ENCODE measurements at places on chromosomes 4 and X.

DNA sequence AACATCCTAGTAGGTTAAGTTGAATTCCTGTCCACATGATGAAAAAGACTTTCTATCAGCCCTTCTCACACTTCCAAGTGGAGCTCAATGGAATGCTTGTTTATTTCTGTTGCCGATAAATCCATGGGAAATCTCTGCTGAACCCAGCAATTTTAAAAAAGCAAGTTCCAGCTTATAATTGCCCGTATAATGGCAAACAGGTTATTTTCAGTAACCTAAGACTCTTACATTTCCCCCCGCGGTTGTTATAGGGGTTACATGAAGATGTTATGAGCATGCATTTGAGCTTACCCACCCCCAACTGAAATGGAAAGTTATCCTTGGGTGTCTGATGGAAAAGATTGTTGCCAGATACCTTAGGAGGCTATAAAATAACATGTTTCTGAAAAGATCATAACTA is 136.2 kb downstream of the PALLD start:
- DNase-seq, result no peak

DNA sequence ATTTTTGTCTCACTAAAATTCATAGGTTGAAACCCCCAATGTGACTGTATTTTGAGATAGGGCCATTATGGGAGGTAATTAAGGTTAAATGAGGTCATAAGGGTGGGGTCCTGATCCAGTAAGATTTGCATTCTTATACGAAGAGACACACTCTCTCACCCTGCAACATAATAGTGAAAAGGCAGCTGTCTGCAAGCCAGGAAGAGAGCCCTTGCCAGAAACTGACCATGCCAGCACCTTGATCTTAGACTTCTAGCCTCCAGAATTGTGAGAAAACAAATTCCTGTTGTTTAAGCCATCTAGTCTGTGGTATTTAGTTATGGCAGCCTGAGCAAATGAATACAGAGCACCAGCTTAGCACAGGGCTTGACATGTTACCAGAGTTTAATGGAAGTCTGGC is 17.5 kb upstream of the IGSF1 start:
- no peak for DNase-seq

DNA sequence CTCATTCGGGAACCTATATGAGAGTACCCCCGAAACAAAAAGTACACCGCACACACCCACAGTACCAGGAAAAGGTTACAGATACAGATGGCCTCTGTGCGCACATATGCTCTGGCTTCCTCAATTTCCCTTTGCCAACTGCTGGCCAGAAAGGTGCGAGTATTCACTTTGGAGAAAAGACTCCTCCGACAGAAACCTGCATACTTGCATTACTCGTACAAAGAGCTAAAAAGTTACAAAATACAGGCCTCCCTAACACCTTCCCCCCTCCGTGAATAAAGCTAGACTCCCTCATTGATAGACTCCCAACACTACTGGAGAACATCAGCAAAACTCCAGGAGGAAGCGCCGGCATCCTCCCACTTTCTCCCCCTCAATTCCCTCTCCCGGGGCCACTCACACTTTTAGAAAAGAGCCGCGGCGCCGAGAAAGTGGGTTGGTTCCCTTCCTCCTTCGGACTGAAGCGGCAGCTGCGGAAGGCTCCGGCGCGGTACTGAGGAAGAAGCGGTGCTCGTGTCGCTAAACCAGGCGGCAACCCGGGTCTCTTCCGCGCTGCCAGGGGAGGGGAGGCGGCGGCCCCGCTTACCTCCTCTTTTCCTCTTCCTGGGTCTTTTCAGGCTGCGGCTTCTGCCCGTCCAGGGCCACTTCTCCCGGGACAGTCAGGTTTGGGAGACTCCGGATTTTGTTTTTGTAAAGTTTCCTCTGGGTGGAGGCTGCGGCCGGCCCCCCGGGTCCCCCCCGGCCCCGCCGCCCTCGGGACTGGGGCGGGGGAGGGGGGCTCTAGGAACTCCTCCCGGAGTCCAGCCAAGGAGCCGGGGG is 1.1 kb downstream of the FBXW7 start:
- DNase-seq, result no peak

- no peak for DNase-seq
Measured at GRCh38 chrX:151974336-151975227, at the start of gene GABRE. Gene GABRE, minus strand, starts transcription at chrX:151974676. Its CDS starts 51 bp downstream, at chrX:151974625.

DNA sequence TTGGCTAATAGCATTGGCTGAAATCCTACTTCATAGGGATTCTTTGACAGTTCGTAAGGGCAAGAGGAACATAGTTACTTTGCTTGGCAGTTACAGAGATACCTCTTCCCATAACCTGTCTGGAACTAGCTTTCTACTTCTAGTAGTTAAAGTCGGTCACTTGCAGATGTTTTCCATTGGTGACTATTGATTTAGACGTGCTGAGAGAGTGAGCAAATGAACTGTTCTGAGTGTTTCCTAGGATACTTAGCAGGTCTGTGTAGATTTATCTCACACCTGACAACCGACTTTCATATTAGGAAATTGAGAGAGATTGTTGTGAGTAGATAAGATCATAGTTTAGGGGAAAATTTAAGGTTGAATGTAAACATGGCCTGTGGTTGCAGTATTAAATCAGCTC is 116.8 kb downstream of the TSPAN7 start:
- DNase-seq, result no peak

DNA sequence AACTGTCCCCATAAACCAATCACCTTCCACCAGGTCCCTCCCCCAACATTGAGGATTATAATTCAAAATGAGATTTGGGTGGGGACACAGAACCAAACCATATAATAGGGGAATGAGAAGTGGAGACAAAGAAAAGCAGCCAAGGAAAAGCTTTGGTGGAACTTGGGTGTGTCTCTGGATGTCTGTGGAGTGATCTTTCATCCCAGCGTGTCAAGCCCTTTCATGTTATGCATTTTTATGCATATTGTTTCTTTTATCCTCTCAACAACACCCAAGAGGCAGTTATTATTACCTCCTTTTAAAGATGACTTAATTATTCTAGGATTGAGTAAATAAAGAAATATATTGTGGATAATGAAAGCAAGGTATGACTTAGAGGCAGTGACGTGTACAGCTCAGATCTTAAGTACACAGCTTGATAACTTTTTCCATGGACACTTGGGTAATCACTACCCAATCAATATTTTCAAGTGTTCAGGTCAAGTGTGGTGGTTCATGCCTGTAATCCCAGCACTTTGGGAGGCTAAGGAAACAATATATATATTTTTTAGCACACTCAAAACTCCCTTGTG is 42.6 kb upstream of the HOPX start:
- DNase-seq, result no peak

DNA sequence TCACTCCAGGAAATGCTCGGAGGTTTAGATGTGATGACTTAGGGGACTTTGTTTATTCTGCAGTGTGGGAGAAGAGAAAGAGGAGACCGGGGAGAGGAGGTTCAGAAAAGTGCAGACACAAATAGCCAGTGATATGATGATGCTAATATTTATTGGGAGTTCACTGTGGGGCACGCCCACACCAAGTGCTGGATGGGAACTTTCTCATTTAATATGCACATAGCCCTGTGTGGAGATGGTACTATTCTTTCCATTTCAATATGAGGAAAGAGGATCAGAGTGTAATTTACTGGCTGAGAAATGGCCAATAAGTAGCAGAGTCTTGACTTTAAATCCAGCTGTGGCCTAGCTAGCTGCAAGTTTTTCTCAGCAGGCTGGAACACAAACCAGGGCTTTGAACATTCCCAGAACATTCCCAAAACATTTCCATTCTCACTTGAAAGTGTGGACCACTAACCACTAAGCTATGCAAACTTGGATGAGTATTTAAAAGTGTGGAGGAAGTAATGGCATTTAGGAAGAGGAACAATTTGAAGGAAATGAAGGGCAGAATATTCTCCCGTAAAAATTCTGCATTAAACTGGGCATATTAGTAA is 231.7 kb downstream of the HS3ST1 start:
- no peak for DNase-seq

- no peak for DNase-seq
Measured at GRCh38 chr4:150987204-150987603, 27.9 kb downstream of the LRBA start.

DNA sequence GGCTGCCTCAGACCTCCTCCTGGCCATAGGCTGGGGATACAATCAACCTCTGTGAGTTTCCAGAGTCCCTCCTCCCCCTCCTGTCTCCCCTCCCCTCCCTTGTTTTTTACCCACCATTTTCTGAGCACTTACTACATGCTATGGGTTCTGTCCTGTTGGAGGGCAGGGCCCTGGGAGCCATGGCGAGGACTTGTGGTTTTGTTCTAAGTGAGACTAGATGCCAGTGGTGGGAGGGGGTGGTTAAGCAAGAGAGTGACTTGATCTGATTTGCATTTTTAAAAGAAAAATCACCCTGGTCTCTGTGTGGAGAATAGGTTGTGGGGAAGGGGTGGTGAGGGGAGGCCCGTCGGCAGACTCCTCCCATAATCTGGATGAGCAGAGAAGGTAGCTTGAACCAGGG is 39.5 kb downstream of the EFNB1 start:
- DNase-seq, result no peak

GRCh38 chrX:15946783-15947580 is 92.4 kb upstream of the AP1S2 start:
- peak; percentile 92 for DNase-seq

GRCh38 chrX:11430271-11430670 is 137.1 kb downstream of the AMELX start:
- DNase-seq, result no peak

DNA sequence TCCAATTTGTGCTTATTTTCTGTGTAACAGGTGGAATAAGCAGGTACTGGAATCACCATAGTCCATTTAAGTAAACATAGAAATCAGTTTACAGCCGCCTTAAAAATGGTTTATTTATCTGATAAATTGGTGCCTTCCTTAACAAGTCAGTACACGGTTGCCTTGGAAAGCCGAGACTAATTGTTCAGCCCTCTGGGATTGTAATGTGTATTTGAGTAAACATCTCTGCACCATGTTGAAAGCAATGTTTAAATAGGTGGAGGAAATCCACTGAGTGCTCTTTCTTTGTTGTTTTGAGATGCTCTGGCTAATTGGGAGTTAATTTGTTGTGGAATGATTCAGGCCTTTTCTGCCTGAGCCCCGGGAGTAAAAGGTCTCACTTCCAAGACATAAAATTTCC is 45.7 kb upstream of the ADRA2C start:
- DNase-seq, result no peak

- DNase-seq, result no peak
Measured at GRCh38 chr4:6420036-6420435, 52.4 kb downstream of the PPP2R2C start.

DNA sequence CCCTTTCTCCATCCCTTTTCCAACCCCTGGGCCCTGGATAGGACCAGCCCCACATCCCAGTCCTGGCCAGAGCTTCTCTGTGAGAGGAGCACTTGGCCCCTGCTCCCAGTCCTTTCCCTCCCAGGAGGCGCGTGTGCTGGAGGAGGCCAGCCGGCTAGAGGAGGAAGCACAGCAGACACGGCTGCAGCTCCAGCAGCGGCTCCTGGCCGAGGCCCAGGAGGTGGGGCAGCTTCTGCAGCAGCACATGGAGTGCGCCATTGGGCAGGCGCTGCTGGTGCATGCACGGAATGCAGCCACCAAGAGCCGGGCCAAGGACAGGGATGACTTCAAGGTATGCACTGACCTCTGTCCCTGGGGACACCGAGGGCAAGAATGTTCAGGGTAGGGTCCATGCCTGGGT is 87.5 kb downstream of the EVC start:
- DNase-seq, result no peak

All from A172 (cell line).